Fibroblast of villous mesenchyme (primary cell): ENCODE measurements at places on chromosomes 16 and 17.

DNA sequence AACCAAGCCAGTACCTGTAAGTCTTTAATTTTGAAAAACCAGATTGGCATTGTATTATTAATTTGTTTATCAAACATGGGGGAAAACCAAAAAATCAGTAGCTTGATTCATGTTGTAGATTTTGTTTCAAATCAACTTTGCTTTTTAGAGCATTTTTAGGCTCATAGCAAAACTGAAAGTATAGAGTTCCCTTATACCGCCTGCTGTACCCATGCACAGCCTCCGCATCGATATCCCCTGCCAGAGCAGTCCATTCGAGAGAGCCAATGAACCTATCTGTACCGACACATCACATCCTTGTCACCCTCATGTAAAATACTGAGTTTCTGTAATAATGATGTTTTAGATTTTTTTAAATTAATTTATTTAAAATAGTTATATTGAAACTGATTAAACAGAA lies 16.2 kb upstream of the MRC2 start:
- no peak for DNase-seq

DNA sequence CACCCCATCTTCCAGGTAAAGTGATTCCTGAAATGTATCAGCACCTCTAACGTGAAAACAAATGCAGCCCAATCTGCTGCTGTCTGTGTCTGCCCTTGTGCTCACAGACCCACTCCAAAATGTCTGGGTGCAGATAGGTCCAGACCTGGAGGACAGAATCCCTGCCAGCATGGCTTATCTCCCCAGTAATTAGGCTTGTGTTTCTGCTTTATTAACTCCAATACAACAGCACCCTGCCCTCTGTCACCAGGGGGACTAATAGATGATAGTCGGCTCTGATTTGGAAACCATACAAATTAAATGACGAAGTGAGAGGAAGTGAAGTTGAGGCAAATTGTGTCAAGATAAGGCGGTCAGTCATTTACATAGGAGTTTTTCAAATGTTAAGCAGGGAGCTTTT lies 608.3 kb upstream of the SALL1 start:
- no peak for DNase-seq

DNA sequence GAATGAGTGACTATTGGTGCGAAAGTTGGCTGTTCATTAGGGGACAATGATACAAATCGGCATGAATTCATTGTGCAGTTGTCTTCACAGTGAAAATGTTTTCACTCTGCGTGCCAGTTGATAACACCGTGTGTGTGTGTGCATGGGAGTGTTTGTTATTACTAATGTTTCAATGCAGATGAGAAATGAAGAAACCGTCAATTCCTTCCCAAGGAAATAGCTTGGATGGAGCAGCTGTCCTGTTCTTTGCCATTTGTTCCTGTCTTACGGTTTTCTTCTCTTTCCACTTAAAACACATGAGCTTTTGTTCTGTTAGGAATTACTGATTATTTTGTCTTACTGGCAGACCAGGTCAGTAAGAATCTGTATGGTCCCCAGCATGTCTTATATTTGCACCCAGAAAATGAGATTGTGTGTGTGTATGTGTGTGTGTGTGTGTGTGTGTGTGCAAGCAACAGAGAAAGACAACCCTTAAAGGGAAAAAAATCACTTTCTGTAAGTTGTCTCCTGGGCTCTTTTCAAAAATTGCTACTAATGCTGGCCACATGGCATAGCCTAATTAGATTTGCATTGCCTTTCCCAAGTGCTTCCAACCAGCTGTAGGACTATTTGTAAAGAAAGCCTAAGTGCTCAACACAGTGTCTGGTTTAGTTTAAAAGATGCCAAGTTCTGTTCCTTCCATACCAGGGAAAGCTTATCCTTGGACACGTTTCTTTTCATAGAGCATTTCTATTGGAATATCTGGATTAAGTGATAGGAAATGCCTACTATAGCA lies 23.8 kb downstream of the SHISA9 start:
- DNase-seq, result no peak

DNA sequence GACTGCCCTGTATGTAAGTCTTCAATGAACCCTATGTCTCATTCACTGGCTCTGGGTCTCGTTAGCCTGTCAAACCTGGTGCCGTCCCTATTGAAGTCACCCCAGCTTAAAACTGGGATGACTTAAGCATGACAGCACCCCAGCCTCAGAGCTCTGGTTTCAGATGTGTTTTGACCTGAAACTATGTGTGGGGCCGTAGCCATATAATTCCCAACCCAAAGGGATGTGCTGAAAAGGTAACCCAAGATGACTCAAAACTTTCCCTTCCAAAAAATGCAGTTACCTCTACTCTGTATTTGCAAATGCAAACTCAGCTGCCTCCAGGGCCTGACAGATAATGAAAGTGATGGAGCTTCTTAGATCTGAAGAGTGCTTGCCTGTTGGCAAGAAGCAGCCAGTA lies 478.3 kb upstream of the ERCC4 start:
- DNase-seq, result no peak

DNA sequence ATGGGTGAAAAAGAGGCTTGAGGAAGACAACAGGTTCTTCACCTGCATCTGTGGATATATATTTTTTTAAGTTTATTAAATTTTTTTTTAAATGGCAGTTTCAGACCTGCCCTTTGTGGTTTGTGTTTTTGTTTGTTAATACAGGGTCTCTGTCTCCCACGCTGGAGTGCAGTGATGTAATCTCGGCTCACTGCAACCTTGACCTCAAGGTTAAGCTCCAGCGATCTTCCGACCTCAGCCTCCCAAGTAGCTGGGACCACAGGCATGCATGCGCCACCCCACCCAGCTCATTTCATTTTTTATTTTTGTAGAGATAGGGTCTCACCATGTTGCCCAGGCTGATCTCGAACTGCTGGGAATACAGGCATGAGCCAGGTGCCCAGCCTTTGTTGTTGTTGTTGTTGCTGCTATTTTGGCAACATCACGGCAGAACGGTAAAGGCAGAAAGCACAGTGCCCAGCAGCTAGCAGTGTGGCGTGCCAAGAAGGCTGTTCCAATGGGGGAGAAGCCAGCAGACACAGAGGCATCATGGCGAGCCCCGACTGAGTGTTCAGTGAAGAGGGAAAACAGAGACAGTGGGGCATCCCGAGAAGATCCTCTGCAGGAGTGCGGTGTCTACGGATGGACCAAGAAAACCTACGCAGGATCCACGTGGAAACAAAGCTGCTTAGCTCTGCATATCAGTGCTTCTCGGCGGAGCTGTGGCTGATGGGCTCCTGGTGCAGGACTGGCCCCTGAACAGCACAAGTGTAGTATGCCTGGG lies 19.6 kb downstream of the TMC6 start:
- peak; percentile 44 for DNase-seq

DNA sequence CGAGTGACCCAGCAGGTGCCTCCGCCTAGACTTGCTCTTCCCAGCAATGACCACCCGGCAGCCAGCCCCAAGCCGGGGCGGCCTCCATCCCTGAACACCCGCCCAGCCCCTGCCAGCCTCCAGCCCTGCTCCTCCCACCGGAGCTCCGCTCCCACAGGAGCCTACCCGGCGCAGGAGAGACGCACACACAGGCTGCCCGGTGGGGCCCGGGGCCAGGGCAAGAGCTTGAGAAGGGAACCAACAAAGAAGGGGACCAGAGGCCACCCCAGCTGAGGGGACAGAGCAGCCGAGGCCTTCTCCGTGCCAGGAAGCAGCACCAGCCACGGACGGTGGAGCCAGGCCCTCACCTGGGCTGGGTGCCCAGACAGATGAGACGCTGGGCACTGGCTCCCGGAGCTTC lies 13.8 kb downstream of the PKD1 start:
- DNase-seq, result no peak

DNA sequence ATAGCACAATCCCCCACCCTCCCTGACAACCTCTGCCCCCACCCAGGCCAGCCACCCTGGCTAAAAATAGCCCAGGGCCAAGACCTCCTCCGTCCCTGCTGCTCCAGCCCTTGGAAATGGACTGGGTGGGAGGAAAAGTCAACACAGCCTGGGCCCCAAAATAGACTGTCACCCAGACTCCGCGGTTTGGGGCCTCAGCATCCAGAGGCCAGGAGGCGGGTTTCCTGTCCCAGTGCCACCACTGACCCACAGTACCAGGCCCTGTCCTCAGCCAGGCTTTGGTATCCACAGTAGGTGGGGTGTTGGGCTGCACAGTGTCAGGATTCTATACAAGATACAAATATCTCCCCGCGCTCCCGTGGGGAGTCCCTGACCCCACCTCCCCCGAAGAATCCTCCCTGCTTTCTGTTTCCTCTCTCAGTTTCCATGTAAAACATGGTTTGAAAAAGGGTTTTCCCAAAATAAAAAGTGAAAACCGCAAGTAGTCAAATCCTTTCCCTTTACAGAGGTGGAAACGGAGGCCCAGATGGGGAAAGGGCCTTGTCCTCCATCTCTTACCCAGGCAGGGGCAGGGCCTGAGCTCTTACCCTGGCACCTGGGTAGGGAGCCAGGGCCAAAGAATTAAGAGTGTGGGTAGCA lies 20.1 kb downstream of the CPNE2 start:
- no peak for DNase-seq

DNA sequence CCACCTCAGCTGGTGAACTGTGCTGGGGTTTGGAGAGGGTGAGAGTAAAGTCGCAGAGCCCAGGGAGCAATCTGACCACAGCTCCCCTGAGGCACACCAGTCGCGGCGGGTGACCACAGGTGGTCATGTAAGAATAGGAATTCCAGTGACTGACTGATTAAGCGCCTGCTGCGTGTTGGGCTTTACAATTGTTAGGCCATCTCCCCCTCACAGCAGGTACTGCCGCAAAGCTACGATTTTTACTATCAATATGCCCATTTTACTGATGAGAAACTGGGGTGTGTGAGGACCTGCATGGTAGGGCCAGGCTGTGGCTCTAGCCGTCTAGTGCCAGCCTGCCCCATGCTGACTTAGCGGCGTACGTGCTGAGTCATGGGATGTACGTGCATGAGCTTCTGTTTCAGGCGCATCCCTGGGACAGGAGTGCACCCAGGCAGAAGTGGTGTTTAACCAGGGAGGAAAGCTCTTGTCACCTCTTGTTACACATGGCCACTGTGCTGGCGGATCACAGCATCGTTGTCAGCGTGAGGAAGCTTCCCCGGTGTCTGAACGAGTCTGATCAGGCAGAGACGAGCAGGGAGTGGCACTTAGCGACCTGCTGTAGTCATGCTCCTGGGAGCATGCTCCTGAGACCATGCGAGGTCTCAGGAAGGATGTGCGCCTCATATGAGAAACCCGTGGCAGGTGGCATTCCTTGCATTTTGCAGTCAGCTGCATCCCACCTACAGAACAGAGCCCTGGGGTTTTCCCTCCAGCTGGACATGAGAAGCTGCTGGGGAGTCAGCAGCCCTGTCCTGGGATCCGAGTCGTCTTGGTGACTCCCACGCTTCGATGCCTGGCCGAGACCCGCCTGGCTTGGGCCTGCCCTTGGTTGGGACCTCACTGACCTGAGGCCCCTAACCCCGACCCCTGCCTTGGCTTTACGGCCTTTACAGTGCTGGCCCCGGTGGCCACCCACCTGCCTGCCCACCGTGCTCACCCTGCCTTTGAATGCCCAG lies 163.7 kb upstream of the CHMP6 start:
- DNase-seq, result no peak

GRCh38 chr16:58843675-58844074 lies 109.6 kb upstream of the GOT2 start:
- DNase-seq, result peak; percentile 3

GRCh38 chr17:80890921-80891396 lies 100.7 kb upstream of the CHMP6 start:
- no peak for DNase-seq

DNA sequence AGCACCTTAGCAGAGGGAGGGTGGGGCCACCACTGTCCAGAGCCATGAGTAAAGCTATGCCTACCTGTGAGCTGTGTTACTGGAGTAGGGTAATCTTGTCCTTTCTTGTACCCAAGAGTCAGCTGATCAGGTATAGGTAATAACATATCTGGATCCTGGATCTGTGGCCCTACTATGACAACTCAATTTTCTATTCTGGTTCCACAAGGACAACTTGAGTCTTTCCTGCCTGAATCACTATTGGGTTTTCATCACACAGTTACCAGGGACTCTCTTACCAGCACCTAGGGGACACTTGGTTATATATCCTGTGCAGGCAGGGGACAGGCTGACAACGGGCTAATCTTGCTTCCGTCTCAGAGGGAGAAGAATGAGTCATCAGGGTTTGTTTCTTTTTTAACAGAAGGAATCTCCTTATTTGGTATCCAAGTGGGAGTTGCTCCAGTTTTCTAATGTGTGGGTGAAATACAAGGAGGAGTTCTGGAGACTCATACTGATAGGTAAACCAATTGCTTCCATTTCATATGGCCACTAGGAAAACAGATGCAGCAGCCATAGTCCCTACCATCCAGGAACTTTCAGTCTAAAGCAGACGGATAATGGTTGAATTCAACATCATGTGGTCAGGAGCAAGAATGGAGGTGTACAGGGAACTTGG lies 6.8 kb downstream of the ZNF267 start:
- peak; percentile 82 for DNase-seq

- no peak for DNase-seq
Measured at GRCh38 chr17:44801880-44802279, 28.2 kb downstream of the GJC1 start.

DNA sequence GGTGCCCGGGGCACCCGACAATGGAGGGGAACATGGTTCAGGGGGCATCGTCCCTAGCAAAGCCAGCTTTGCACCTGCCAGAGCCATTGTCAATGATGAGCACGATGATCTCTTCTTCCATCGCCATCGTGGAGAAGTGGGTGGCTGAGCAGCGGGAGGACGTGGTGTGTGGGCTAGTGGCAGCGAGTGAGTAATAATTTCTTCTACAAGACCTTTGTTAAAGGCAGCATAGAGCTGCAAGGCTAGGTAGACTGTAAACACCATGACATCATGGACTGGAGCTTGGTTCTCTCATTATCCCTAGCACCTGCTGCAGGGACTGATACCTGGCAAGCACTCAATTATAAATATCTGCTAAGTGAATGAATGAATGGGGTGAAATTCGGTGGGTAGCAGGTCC lies 6.7 kb upstream of the HEATR3 start:
- DNase-seq, result no peak

DNA sequence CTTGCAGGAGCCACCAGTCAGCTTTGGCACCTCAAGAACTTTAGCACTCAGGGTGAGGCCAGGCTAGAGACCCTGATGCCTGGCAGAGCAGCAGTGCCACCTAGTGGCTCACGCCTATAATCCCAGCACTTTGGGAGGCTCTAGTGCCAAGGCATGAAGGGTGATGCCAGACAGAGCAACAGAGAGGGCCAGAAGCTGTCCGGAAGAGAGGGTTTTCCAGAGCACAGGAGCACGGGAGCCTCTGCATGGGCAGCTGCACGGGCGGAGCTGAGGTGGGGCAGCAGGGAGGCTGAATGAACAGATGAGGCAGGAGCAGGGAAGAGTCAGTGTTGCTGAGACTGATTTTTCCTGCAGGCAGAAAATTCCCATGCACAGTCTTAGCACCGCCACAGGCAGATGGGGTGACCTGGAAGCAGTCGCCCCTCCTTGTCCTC lies 38.9 kb downstream of the MYH3 start:
- DNase-seq, result peak; percentile 64

- no peak for DNase-seq
Measured at GRCh38 chr16:66088681-66089080, 277.8 kb upstream of the CDH5 start.

- no peak for DNase-seq
Measured at GRCh38 chr17:75571197-75571884, 16.3 kb upstream of the MYO15B start.

- no peak for DNase-seq
Measured at GRCh38 chr17:44932787-44933097, 14.8 kb downstream of the KIF18B start.

GRCh38 chr17:673200-673681 lies 41.4 kb downstream of the VPS53 start:
- peak; percentile 76 for DNase-seq
